Psoas muscle (tissue), 8 donors: ENCODE measurements at places on chromosomes 1 and 21.

- DNase-seq = peak; percentile 15
These were observed 2.3 kb downstream of the ARF1 start for GRCh38 chr1:228084797-228085196.

- no peak for DNase-seq
These were observed 3.8 kb upstream of the NCMAP start for GRCh38 chr1:24551960-24552571.

- no peak for DNase-seq
These were observed 56.0 kb downstream of the ZMYM4 start for GRCh38 chr1:35324486-35324885.

DNA sequence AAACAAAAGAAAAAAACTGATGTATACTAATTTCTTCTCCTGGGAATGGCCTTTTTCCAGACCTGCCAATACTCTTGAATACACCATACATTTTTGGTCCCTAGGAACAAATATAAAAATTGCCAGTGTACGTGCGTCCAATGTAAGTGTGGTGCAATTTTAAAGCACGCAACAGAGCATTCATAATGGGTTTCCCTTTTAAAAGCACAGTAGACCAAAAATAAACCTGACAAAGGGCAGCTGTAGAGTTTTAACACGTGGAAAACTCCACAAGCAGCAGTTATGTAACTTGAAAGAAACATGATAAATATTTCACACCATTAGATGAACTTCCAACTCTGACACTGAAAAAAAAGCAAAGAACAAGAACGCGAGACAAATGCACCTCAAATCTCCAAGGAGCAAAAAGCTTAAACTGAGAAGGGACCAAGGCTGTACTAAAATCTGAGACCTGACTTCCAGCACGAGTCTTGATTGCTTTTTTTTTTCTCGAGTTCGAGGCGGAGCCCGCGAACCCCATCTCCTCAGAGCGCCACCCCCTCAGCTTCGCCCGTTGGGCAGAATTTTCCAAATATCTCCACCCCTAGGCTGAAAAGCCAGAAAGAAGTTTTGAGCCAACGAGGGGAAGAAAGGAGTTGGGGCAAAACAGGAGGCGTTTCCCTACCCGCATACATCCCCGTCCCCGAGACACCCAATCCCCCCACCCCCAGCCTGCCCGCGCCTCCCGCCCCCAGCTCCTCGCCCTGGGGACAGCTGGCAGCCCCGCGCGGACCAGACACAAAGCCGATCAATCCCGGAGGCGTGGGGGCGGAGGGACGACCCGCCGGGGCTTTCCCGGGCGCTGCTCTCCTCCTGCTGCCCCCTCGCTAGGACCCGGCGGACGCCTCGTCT, at the start of gene JAM2:
Gene JAM2 (plus strand): TSS at position 599 of the 891 bp plus-strand sequence. CDS start 564 bp downstream, outside the sequence.
- peak; percentile 47 for DNase-seq

- DNase-seq = no peak
These were observed 65.3 kb downstream of the KAZN start for GRCh38 chr1:14663773-14664172.
